ENCODE measurements at places on chromosomes 16 and 17. TPM values are rescaled to one million over a fixed set of nuclear protein-coding genes. Genes with fewer than 3 reads are reported as not detected.

The PRAC1 gene
- not detected for total RNA-seq

The MYH8 gene
- total RNA-seq = not detected

The ZNF267 gene
- total RNA-seq = 17.5 TPM

The SSH2 gene
- total RNA-seq = 15.3 TPM

The SEPTIN1 gene
- 0.38 TPM for total RNA-seq

The EFCAB13 gene
- total RNA-seq = 2.3 TPM

The FOXL1 gene
- total RNA-seq = 0.89 TPM

The PRDM7 gene
- not detected for total RNA-seq

The ZG16B gene
- not detected for total RNA-seq

The HBQ1 gene
- 1.4 TPM for total RNA-seq

The C17orf50 gene
- total RNA-seq = not detected

The TEKT1 gene
- total RNA-seq = not detected

The CSHL1 gene
- not detected for total RNA-seq

The KIF18B gene
- 2.3 TPM for total RNA-seq

The CIBAR2 gene
- total RNA-seq = not detected

The IRX5 gene
- total RNA-seq = 0.13 TPM

The BRIP1 gene
- 6.4 TPM for total RNA-seq

The RASL10B gene
- under 0.01 TPM for total RNA-seq

The HOXB8 gene
- 0.76 TPM for total RNA-seq

The SLC35G6 gene
- not detected for total RNA-seq

The NAGS gene
- total RNA-seq = 2.0 TPM

The CTRL gene
- total RNA-seq = 0.26 TPM

The HBA1 gene
- total RNA-seq = not detected

The CHST5 gene
- total RNA-seq = 0.13 TPM

The MYH13 gene
- total RNA-seq = not detected

The TPSG1 gene
- not detected for total RNA-seq

The MFSD6L gene
- not detected for total RNA-seq

The SDK2 gene
- total RNA-seq = under 0.01 TPM

The CHD9NB gene
- total RNA-seq = 0.39 TPM

The PRSS36 gene
- 0.39 TPM for total RNA-seq

Measured in dermis microvascular lymphatic vessel endothelial cell (primary cell).